ENCODE measurements at places on chromosomes 1 and 21. TPM values are rescaled to one million over a fixed set of nuclear protein-coding genes. Genes with fewer than 3 reads are reported as not detected.

GRCh38 chr1:94926126-94926914, 590 bp downstream of the CNN3 start:
- peak; percentile 80 for DNase-seq

DNA sequence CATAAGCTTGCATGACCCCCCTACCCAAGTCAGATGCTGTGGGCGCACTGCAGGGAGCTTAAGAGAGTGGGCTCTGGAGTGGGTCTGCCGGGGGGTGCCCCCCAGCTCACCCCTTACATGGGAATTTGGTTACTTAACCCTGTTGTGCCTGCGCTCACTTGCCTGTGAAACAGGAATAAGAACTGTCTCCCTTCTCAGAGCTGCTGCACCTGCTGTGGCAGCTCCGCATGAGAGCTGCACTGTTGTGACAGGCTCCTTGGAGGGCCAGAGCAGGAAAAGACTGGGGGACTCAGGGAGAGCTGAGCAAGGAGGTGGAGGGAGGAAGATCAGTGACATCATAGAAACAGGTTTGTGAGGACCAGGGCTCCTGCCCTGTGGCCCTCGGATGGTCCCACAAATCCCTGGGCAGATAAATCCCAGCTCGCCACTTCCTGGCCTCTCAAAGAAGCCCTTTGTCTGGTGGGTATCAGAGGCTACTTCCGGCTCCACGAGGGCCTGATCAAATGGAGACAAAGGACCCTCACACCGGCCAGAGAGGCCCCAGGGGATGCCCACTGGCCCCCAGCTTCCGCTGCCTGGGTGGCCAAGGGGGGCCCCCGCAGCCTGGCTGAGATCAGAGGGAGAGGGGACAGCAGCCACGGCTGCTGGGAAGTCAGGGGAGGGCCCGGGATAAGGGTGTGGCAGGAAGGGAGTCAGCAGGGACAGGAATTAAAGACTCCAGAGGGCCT, 28.9 kb upstream of the LAPTM5 start:
- no peak for DNase-seq

DNA sequence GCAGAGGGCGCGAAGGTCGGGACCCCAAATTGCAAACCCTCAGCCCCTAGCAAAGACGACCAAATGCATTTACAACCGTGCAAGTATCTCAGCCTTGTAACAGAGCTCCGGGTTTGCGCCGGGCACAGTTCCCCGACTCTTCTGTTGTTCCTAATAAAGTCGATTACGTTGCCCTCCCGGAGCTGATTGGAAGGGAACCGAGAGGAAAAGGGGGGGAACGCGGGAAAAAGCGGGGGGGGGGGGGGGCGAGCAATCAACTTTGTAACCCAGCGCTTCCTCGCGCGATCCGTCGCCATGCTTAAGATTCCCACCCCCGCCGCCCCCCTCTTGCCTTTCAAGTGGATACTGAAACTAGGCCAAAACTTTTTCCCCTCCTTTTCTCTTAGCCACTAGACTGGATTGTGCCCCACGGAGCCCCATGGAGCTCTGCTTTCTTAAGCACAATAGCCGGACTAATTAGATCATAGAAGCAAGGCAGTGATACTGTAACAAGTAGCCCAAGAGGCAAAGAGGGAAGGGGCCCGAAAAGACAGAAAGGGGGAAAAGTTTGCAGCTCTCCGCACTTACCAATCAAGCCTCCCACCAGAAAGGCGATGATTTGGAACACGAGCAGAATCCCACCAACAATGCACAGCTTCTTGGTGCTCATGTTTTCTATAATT, 565 bp downstream of the WLS start:
- DNase-seq, result peak; percentile 81

Gene HTR1D
- total RNA-seq, result 3.1 TPM

Gene ZBTB21
- total RNA-seq, result 17.7 TPM

- no peak for DNase-seq
These were observed 8.9 kb upstream of the LEFTY1 start for GRCh38 chr1:225897595-225898514.

DNA sequence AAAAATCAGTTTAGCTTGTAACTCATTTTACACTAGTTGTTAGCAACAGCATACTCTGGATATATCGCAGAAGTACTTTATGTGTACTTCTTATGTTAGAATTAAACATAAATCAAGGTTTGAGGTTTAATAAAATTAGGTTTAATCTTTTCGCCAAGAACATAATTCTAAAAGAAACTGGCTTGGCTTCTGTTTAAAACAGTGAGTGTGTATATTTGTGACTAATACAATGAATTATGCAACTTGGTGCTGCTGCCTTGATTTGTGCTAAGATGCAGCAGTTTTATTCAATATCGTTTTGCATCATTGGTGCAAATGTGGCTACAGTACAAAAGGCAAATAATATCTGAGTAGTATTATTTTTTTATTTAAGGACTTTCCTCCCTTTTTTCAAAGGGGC, 44.8 kb downstream of the USP25 start:
- no peak for DNase-seq

GRCh38 chr21:17118638-17119384, 394.0 kb upstream of the CXADR start:
- no peak for DNase-seq

Gene NR1I3
- total RNA-seq, result not detected

All from Daoy (cell line).